ENCODE measurements at places on chromosomes 3 and 15. TPM values are rescaled to one million over a fixed set of nuclear protein-coding genes. Genes with fewer than 3 reads are reported as not detected.

RHOV gene
- total RNA-seq: 0.12 TPM

CLDN1 gene
- 13.1 TPM for total RNA-seq

DNA sequence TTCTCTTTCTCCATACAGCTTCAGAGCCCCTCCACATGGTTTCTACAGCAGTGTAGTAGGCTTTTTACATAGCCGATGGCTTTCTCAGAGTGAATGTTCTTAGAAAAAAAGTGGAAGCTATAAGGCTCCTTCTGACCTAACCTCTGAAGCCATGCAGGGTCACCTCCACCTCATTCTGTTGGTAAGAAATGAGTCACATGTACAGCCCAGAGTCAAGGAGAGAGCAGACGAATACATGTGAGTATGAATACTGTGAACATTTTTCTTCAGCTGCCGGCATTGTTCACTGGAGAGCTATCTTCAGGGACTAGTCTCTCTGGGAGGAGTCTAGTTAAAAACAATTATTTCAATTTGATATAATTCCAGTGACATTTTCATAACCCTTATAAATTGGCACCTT is 68.2 kb upstream of the THRB start:
- peaks cover 4% of the 10 kb centered on the region for H3K27me3 ChIP-seq
- H3K4me1 ChIP-seq: no peaks in the 10 kb centered on the region
- no peak for DNase-seq

DNA sequence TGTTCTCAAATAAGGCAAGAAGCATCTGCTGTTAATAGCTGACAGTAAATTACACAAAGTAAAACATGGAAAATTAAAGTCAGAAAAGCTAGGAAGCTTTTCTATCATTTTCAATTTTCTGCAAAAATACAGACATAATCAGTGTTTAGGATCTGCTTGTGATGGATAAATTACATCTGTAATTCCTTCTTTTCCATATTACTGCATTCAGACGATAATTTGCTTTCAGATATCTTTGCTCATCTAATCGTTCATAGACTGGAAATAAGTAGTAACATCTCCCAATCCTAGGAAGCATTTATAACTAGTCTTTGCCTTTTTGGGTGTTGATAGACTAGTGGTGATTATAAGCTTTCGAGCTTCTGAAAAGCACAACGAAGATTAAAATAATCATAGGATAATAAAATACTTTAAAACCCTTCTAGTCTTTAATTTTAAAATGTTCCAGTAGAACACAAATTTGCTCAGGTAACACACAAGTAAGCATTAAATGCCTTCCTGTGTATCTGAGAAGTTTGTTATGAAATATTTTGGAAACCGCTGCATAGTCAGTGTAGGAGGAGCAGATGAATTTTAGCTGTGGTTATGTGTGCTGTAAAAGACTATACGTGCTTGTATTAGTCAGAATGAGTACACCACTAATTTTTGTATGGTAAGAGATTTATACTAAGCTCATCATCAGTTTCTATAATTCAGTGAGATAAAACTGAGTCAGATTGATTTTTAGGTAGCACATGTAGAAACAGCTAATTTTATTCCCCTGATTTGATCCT is 41.0 kb downstream of the MBNL1 start:
- no peaks in the 10 kb centered on the region for H3K27me3 ChIP-seq
- no peak for DNase-seq
- peaks cover 7% of the 10 kb centered on the region for H3K36me3 ChIP-seq
- peaks cover 50% of the 10 kb centered on the region for H3K4me1 ChIP-seq
- H3K4me3 ChIP-seq: no peak overlapping the region
- H3K27ac ChIP-seq: peak overlapping the region; percentile 74

GRCh38 chr15:88769161-88769971 is 33.9 kb upstream of the ACAN start:
- peaks cover 11% of the 10 kb centered on the region for H3K4me1 ChIP-seq
- H3K27me3 ChIP-seq: peaks cover 6% of the 10 kb centered on the region
- H3K4me3 ChIP-seq: peak overlapping the region; percentile 88
- DNase-seq: no peak

AGBL1 gene
- not detected for total RNA-seq

- no peak overlapping the region for H3K4me3 ChIP-seq
- no peaks in the 10 kb centered on the region for H3K36me3 ChIP-seq
- no peaks in the 10 kb centered on the region for H3K27me3 ChIP-seq
- DNase-seq: no peak
- H3K27ac ChIP-seq: no peak overlapping the region
These were observed 394.5 kb upstream of the DPPA4 start for GRCh38 chr3:109731639-109732473.

DNA sequence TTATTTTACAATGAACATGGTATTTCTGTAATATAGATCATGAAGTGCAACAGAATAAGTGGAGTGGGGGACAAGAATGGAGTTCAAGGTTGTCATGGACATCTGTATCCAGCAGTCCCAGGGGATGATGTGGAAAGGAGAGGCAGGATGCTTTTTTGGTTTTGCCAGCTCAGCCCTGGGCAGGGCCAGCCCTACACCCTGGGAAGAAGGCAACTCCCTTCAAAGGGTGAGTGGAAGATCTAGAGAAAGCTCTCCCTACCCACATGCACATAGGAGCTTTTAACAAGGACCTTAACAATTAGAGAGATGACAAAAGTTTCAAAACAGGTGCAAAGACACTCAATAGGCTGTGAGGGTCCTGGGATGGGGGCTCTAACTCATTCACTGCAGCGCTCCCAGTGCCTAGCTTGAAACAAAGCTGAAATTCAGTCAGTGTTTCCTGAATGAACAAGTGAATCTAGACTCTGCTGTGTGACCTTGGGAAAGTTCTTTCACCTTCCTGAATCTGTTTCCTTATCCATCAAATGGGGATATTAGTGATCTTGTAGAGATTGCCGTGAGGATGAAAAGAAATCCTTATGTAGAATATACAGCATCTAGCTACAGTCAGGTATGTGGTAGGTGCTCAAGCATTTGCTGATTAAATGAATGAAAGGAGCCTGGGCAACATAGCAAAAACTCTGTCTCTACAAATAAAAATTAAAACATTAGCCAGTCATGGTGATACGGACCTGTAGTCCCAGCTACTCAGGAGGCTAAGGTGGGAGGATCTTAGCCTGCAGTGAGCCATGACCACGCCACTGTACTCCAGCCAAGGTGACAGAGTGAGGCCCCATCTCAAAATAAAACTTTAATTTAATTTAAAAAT is 14.3 kb downstream of the BHLHE40 start:
- peak overlapping the region; percentile 56 for H3K27ac ChIP-seq
- no peaks in the 10 kb centered on the region for H3K36me3 ChIP-seq
- H3K4me3 ChIP-seq: no peak overlapping the region
- DNase-seq: no peak

AAGAB gene
- 30.8 TPM for total RNA-seq

CYP19A1 gene
- not detected for total RNA-seq

DNA sequence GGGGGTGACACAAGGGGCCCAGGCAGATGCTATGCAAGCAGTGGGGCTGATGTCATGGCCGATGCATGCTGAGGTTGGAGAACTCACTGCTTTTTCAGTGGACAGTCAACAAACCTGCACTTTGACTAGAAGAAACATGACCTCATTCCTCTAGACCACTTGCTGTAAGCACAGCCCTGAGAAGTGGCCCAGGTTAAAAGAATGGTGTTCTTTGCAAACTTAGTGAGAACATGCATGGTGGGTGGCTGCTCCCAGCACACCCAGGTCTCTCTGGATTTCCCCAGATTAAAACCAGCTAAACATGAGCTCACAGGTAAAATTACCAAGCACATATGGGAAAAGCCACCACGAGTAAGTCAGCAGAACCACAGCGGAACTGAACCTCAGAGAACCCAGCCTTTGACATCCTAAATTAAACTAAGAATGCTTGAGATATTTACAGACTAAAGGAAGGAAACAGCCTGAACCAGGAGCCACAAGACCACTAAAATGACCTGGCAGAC is 15.5 kb downstream of the DLEC1 start:
- H3K36me3 ChIP-seq: no peaks in the 10 kb centered on the region
- peaks cover 9% of the 10 kb centered on the region for H3K27me3 ChIP-seq
- no peak overlapping the region for H3K27ac ChIP-seq
- no peak for DNase-seq

DNA sequence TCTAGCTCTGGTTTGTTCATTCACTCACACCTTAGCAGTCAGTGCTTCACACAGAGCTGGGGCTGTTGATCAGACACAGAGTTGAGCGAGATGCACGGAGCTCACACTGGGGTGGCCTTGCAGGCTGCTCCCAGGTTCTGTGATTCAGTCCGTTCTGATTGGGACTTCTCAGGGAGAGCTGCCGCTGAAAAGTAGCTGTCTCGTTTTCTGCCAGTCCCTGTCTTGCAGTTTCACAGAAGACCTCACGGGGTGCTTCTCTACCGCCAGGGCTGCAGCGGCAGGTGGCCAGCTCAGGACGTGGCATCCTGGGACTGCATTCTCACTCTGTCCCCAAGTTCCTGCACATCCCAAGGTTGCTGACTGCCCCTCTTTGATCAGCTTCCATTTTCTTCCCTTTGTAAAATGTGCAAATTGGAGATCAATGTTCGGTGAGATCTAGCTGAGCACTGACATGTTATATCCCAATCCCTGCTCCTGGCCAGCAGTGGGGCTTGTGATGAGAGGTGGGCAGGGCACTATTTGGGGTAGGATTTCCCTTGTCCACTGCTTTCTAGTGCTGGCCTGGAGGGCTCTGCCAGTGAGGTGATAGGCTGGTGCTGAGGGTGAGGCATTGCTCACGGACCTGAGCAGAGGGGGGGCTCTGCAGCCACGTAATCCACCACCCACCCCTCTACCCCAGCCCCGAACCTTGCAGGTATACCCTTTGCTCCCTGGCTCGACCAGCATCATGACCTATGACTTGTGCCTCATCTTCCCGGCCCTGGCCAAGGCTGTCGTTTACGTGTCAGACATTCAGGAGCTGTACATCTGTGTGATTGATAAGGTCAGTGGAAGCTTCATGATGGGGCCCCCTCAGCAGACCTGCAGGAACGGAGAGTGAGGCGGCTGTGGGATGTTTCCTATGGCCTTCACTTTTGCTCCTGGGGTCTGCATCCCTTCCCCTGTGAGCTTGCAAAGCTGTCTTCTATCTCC is 5.3 kb upstream of the TXNRD3 start:
- H3K27ac ChIP-seq: no peak overlapping the region
- no peaks in the 10 kb centered on the region for H3K36me3 ChIP-seq
- H3K4me1 ChIP-seq: peaks cover 1% of the 10 kb centered on the region
- no peak overlapping the region for H3K4me3 ChIP-seq
- no peak for DNase-seq

- DNase-seq: no peak
- peaks cover 9% of the 10 kb centered on the region for H3K27me3 ChIP-seq
These were observed 21.7 kb upstream of the CCDC39 start for GRCh38 chr3:180700941-180701340.

GUCA1C gene
- not detected for total RNA-seq

GRCh38 chr15:94673801-94674200 is 442.4 kb downstream of the MCTP2 start:
- DNase-seq: no peak
- H3K27me3 ChIP-seq: no peaks in the 10 kb centered on the region
- no peaks in the 10 kb centered on the region for H3K36me3 ChIP-seq
- H3K4me1 ChIP-seq: peaks cover 22% of the 10 kb centered on the region
- H3K4me3 ChIP-seq: no peak overlapping the region
- H3K27ac ChIP-seq: no peak overlapping the region

- no peak overlapping the region for H3K27ac ChIP-seq
- no peak for DNase-seq
- H3K27me3 ChIP-seq: no peaks in the 10 kb centered on the region
- no peak overlapping the region for H3K4me3 ChIP-seq
- H3K36me3 ChIP-seq: no peaks in the 10 kb centered on the region
- peaks cover 6% of the 10 kb centered on the region for H3K4me1 ChIP-seq
These were observed 53.7 kb upstream of the MAGI1 start for GRCh38 chr3:66092175-66092995.

DNA sequence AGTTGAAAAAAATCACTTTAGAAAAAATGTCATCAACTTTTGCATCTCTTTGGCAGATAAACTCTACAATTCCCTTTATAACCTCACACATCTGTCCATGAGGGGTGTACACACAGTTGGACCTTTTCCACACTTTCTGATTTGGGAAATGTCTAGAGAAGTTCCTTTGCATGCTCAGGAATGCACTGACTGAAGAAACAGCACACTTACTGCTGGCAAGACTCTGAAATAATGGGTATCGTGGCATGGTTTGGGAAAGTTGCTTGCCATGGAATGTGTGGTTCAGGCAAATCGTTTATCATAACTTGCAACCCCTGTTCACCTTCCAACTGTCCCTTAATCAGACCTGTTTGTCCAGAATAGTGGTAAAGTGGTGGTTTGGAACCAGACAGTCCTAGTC is 135.3 kb upstream of the TGFBR2 start:
- DNase-seq: no peak
- H3K27ac ChIP-seq: peak overlapping the region; percentile 49
- H3K4me3 ChIP-seq: no peak overlapping the region
- no peaks in the 10 kb centered on the region for H3K27me3 ChIP-seq

DNA sequence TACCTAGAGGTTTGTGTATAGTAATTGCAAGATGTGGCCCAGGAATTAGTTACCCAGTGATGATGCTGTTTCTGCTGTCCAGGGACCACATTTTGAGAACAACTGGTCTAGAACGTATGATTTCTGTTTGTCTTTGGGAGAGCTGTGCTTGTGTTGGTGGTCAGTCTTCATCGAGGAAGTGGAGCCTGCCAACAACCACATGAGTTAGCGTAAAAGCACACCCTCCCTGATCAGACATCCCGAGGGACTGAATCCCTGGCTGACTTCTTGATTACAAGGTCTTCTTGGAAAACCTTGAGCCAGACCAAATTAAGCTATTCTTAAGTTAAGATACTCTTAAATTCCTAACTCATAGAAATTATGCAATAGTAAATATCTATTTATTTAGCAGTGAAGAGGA is 81.7 kb upstream of the ZPLD1 start:
- no peaks in the 10 kb centered on the region for H3K36me3 ChIP-seq
- peaks cover 11% of the 10 kb centered on the region for H3K27me3 ChIP-seq
- H3K4me3 ChIP-seq: no peak overlapping the region
- no peak for DNase-seq
- no peaks in the 10 kb centered on the region for H3K4me1 ChIP-seq

DNA sequence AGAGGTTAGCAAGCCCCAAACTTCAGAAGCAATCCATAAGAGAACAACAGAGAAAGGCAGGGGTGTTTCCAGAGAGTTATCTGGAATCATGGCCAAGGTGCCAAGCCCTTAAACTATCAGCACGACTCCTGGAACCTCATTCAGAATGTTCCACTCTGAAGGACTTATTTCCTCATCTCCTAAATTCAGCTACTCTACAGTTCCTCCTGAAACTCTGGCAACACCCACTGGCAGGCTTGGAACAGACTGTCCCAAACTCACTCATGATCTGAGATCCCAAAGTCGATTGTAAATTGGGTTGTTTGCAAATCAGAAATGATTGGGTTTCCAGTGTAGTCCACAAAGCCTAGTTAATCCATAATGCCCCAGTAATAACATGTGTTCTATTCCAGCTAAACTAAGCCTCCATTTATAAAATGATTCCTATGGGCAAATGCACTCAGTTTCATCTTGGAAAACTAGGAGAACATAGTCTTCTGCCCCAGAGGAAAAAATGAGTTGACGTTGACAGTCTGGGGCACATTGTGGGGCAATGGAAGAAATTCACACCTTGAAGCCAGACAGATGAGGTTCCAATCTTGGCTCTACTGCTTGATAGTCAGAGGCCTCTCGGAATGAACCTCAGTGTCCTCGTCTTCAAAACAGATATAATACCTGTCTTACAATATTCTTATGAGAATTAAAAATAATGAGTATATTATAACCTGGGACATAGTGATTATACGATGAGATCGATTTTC is 65.9 kb downstream of the SLCO2A1 start:
- no peak for DNase-seq
- H3K4me3 ChIP-seq: no peak overlapping the region

- no peak overlapping the region for H3K4me3 ChIP-seq
- H3K27me3 ChIP-seq: no peaks in the 10 kb centered on the region
- no peaks in the 10 kb centered on the region for H3K4me1 ChIP-seq
- no peaks in the 10 kb centered on the region for H3K36me3 ChIP-seq
These were observed 205.0 kb downstream of the LSAMP start for GRCh38 chr3:116240261-116240660.

GP9 gene
- not detected for total RNA-seq

VGLL4 gene
- total RNA-seq: 141 TPM
